ENCODE measurements at places on chromosomes 5 and 9. TPM values are rescaled to one million over a fixed set of nuclear protein-coding genes. Genes with fewer than 3 reads are reported as not detected.

The OR1L8 gene
- total RNA-seq = not detected

The PTBP3 gene
- total RNA-seq = 24.4 TPM

The PRKACG gene
- total RNA-seq = not detected

DNA sequence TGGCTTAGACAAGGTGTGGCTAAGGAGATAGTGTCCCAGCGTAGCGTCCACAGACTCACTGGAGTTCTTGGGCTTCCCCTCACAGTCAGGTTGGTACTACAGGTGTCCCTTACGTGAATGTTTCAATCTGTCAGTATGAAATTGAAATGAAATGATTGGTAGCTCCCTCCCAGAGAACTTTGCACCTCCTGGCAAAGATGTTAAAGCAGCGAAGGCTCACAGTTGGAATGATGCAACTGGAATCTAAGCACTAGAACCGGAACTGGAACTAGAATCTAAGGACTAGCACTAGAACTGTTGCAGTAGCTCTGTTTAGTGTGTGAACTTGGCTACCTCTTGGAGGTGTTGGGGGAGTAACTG lies 1.1 kb downstream of the SLC31A1 start:
- no peak for DNase-seq

GRCh38 chr5:132760601-132761317 lies 13.5 kb downstream of the CCNI2 start:
- no peak for DNase-seq

- no peak for DNase-seq
Observed at GRCh38 chr9:88462191-88462590, 72.8 kb upstream of the NXNL2 start.

DNA sequence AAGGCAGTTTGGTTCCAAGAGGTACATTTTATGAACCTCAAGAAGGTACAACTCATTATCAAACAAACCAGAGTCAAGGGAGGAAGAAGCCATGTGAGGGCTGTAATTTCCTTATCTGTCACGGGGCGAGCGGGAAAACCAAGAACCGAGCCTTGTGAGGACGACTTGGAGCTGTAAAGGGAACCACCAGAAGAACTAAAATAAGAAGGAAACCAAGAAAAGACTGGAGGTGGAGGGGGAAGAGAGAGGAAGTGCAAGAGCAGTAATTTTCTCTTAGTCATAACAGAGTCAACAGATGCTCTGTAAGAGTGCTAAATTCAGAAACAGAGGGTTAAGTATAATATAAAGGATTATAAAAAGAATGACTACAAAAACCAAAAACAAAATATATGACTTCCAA lies 127.1 kb downstream of the DIRAS2 start:
- no peak for DNase-seq

DNA sequence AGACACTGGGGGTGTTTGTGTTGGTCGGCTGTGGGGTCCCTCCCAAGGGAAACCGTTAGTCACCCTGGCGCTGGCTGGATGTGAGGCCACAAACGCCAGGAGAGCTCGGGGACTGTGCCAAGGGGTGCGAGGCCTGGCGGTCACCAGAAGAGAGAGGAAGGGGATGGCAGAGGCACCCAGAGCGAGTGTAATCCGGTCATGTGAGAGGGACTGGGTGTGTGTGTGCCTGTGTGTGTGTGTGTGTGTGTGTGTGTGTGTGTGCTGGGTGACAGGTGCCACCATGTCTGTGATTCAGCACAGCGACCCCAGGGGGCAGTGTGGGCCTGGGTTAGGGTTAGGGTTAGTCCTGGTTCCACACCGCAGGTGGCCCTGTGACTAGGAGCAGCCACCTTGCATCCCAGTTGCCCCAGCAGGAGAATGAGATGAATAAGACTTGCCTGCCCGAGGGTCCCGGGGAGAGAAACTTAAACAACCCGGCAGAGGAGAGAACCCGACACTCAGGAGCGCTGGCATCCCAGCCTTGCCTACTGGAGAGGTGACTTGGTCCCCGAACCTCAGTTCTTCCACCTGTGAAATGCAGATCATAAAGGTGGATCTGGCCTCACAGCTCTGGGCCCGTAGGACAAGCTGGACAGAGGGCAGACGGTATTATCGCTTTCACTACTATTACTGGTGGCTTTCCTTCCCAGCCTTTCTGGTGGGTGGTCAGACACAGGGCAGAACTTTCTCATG lies 1.4 kb upstream of the ADAMTSL2 start:
- DNase-seq = no peak

GRCh38 chr9:36101916-36102741 lies 34.4 kb upstream of the GLIPR2 start:
- no peak for DNase-seq

DNA sequence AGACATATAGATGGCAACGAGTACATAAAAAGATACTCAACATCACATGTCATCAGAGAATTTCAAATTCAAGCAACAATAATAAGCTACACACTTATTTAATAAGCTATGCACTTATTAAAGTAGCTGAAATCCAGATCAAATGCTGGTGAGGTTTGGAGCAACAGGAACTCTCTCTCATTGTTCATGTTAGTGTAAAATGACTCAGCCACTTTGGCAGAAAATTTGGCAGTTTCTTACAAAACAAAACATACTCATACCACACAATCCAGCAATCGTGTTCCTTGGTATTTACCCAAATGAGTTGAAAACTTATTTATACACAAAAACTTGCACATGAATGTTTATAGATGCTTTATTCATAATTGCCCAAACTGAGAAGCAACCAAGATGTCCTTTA lies 131.5 kb upstream of the NFIL3 start:
- DNase-seq = no peak

DNA sequence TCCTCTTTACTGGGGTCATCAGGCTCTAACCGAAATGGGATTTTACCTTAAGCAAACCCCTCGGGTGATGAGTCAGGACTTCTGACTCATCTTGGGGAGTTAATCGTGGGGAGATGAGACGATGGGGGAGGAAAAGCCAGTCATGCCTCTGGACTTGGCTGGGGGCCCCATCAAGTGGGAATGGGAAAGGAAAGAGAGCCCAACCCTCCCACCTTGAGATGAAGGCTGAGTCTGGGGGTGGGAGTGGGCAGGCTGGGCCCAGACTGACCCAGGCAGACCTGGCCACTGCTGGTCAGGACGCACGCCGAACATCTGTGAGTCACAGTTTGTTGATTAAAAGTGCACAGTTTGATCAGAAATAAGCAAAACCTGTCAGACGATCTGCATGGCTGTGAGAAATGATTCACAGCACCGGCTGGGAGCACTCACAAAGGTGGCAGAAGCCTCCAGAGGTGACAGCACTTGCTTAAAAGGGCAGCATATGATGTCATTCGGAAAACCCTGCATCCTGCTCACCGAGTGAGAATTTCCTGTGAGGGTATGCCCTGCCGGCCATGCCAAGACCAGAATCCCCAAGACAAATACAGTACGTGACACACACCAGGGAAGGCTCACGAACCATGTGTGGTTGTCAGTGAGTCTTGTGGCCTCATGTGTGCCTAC lies 50.0 kb upstream of the SLC25A51 start:
- DNase-seq = no peak

Measured in esophagus muscularis mucosa (tissue), 4 donors.